ENCODE measurements at places on chromosomes 1 and 21.

DNA sequence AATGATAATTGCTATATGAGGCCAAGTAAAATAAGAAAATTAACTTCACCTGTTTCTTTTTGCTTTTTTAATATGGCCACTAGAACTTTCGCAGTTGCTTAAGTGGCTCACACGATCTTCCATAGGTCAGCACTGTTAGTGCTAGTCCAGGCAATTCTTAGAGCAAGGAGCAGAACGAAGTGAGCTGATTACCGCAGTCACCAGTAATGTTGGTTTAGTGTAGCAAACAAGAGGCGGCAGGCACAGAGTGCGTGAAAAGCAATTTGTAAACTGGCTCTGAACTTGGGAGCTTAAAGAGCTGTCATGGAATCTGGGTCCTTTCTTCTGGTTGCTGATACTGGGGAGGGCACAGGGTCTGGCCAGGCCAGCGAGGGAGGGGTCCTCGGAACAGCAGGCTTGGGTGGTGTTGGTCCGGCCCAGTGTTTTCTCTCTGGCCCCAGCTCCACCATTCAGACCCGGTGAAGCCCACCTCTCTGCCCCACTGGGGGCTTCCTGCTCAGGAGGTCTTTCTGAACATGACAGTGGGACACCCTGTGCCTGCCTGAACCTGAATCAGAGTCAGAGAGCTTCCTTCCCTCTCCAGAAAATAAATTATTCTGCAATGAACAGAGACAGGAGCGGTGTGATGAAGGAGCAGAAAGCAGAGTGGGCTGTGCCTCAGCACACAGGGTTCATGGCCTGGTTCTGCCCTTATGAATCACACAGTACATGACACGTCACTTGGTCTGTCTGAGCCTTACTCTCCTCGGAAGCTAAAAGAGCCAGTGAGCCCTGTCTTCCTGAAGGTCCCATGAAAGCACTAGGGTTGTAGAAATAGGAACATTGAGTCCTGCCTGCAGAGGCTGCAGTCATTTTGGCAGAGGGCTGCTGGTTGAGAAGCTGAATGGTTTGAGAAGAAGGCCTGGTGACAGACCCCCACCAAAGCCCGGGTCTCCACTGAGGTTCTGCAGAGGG, 11.9 kb downstream of the ETS2 start:
- DNase-seq = no peak

- no peak for DNase-seq
Observed at GRCh38 chr1:245458234-245458633, 303.4 kb downstream of the KIF26B start.

GRCh38 chr21:46317710-46318463, 5.8 kb downstream of the C21orf58 start:
- DNase-seq = no peak

- DNase-seq = no peak
Observed at GRCh38 chr1:157312082-157312812, 174.1 kb upstream of the ETV3 start.

All from ovary (tissue), 10 donors.